ENCODE measurements at places on chromosomes 5 and 9.
A peak's percentile ranks its signal among the peaks of the same experiment; 100 is the strongest.

DNA sequence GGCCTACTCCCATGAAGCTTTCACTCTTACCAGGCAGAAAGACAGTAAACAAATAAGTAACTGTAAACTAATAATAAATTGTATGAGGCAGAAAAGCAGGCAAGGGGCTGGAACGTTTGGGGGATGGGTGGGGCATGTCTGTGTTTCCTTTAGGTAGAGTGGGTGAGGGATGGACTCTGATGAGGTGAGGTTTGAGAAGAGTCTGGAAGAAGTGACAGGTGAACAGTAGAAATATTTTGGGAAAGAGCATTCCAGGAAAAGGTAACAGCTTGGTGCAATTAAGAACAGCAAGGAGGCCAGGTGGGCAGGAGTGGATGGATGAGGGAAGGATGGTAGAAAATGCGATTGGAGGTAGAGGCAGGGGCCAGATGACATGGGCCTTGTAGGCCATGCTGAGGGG, 56.5 kb downstream of the PTTG1 start:
- no peak for DNase-seq

DNA sequence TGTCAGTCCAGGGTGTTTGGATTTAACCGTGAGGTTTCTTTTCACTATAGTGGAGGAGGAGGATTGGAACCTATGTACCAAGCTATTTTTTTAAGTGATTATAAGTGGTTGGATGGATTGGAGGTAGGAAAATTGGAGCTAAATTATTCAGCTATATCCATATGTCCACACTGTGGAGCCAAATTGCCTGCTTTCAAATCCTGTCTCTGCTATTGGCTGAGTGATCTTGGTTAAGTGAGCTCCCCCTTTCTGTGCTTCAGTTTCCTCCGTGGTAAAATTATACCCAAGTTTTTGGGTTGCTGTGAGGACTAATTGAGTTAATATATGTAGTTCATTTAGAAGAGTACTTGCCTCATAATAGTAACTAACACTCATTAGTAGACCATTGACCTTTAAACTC, 2.5 kb downstream of the CENPP start:
- no peak for DNase-seq

DNA sequence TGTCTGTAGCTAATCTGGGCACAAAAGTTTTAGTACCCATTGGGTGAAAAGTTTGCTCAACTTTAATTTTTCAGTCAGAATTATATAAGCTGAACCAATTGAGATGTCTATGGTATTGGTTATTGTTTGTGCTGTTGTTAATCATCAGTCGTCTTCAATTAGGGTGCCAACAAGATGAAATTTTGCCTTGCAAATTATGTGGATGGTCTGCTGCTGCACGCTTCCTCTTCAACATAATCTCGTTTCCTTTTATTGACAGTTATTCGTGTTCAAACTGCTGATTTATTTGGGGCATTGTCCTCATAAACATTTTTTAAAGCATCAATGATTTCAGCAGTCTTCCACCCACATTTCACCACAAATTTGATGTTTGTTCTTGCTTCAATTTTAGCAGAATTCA, 194.0 kb downstream of the HTR1A start:
- no peak for DNase-seq

GRCh38 chr5:120994112-120994511, 530.0 kb downstream of the PRR16 start:
- no peak for DNase-seq

- no peak for DNase-seq
Observed at GRCh38 chr9:105232207-105232606, 12.2 kb upstream of the SLC44A1 start.

DNA sequence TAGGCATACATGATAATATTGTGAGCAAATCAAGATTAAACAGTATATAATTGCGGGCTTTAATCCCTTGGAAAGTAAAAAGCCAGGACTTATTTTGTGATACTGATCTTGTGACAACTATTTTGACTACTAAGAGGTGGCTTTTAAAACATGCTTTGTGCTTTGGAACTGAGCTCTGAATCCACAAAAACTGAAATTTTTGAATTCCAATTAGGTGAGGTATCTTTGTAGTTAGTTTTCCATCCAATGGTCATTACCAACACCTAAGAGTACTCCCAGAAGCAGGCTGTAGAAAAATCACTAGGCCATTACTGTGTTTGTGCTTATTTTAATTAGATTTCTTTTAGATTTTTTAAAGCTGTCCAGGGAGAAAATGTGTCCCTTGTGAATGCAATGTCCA, 559.5 kb upstream of the WWC1 start:
- DNase-seq: no peak

- no peak for DNase-seq
Observed at GRCh38 chr5:111859031-111859430, 102.0 kb upstream of the NREP start.

GRCh38 chr9:15882328-15882727, 329.5 kb downstream of the CCDC171 start:
- DNase-seq: no peak

DNA sequence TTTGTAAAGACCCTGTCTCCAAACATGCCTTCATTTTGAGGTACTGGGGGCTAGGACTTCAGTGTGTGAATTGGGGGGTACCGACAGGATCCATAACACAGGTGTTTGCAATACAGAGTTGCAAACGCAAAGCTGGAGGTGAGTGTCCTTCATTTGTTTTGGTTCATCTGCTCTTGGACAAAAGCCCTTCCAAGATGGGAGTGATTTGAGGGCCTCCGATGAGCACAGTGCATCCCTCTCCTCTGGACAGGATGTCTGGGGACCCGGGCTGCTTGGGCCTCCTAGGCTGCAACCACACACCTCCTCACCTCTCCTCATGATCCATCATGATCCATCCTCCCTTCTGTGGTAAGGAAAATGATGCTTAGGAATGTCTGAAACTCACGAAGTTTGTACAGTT, 23.8 kb downstream of the FGD3 start:
- DNase-seq: no peak

- DNase-seq: no peak
Observed at GRCh38 chr9:81832571-81833285, 95.5 kb upstream of the SPATA31D4 start.

DNA sequence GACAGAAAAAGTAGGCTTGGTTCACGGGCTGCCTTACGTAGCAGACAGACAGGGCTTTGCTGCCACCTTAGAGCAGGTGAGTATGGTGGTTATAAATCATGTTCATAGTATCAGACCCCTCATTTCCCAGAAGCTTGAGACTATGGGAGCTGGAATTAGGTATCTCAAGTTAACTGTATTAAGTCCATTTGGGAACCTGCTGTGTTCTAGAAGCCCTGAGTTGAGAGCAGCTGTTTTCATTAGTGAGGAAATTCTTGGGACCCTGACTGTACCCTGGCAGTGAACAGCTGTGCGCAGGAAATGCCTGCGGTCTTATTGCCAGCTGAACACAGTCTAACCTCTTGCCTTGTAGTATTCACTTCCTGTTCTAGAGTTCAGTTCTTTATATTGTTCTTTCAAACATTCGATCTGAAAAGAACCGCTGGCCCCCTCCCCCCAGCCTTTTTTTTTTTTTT, 29.8 kb downstream of the UGCG start:
- peak; percentile 48 for DNase-seq

DNA sequence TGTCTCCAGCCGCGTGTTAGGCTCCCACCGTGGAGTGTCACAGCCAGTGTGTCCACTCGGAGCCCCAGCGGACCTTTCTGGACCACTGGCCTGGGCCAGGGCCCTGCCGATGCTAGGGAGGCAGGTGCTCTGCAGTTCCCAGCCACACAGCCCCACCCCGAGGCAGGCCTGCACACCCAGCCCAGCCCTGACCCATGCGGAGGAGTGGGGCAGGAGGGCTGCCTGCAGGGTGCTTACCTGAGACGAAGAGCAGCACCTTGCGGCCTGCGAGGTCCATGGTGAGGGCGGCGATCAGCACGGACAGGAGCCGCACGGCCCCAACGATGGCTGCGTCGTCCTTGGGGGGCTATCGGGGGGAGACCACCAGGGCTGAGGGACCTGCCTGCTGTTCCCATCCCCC, 5.2 kb downstream of the SLC2A6 start:
- no peak for DNase-seq

GRCh38 chr5:153224651-153225050, 265.8 kb upstream of the GRIA1 start:
- no peak for DNase-seq

- DNase-seq: no peak
Observed at GRCh38 chr5:110630350-110630749, 96.1 kb downstream of the TMEM232 start.

GRCh38 chr5:95350631-95351030, 40.5 kb upstream of the FAM81B start:
- no peak for DNase-seq

GRCh38 chr9:27654629-27655285, 81.5 kb upstream of the C9orf72 start:
- no peak for DNase-seq

DNA sequence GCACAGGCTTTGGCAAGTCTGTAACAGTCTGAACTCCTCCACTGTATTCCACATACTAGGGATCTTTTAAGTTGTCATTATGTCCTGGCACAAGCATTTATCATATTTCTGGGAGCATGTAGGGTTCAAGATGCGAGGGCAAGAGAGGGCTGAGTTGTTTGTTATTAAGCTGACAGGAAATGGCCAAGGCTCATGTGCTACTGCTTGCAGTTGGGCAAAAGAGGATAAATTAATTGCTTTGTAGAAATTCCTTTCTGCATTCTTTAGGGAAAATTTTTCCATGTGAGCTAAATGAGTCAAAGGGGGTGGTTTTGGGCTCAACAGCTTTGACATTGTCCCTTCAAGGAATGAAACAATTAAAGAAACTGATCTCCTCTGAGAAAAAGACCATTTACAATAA, 35.4 kb downstream of the DOCK8 start:
- DNase-seq: no peak

DNA sequence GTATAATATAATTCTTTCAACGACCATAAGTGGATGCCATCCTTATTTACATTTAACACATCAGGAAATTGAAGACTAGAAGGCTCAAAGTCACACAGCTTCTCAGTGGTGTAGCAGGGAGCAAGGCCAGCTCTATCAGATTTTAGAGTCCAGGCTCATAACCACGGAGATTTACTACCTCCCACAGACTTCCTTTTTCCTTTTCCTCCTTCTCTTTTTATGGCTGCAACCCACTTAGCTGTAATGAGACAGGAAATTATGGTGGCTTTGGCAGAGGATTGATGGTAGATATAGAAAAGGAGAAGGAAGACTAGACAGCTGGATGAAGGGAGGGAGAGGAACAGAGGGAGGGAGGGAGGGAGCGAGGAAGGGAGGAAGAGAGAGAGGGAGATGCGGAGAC, 47.4 kb downstream of the SPEF2 start:
- DNase-seq: no peak

DNA sequence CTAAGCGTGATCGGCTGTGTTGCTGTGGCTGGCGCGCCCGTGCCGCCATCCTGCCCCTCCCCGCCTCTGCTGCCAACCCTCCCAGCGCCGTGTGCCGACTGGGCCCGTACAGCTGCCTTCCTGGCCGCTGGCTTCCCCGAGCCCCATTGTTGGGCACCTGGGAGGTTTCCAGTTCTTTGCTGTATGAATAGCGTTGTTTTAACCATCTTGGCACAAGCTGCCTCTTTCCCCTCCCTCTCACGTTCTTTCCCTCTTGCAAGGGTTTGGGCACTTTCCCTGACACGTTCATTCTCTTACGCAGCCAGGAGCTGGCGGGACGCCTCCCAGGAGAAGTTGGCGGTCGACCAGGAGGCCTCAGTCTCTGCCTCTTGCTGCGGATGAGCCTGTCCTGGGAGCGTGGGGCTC, 43.1 kb upstream of the RXRA start:
- DNase-seq: peak; percentile 85

- DNase-seq: no peak
Observed at GRCh38 chr5:116381201-116381600, 193.4 kb downstream of the SEMA6A start.

DNA sequence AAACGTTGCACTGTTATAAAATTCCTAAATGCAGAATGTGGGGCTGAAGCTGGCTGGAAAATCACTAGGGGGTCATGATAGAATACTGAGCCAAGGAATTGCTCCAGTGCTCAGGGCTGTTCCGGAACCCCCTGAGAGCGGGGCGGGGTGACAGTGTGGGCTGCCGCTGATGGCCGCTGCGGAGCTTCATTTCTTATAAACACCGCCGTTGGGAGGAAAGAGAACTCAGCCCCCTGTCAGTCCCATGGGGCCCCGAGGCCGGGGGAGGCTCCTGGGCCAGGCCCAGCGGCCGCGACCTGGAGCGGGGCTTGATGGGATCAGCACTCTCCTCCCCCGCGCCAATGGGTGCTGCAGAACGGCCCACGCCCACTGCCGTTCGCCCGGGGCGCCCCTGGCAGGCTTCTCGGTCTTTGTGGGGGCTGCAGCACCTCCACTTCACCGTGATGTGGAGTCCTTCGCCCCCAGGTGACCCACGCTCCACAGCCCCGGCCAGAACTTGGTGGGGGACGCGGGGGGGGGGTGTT, 5.2 kb upstream of the IRF1 start:
- DNase-seq: peak; percentile 84

- no peak for DNase-seq
Observed at GRCh38 chr5:946720-947625, 54.3 kb downstream of the TRIP13 start.

DNA sequence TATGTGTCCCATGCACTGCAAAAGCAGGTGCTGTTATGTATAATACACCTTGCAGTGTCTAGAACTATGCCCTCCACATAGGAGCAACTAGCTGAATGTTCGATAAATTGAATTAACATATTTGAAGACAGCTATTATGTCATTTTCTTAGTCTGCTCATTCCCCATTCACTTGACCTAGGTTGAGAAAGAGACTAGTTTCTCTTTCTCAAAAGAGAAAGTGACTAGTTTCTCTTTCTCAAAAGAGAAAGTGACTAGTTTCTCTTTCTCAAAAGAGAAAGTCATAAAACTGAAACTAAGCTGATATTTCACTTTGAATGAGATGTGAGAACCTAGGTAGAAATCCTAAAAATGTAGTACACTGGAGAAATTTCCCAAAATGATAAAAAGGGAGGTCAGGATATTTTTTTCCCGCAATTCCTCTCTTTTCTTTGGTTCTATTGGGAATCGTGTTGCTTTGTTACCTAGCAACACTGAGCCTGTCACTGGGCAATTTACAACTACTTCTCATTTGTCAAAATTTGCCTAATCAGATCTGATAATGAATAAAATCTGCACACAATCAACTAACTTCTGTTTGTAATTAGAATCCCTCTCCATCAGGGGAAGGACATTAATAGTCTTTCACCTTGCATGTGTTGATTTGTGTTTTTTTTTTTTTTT, 132.0 kb upstream of the GRIA1 start:
- DNase-seq: no peak

DNA sequence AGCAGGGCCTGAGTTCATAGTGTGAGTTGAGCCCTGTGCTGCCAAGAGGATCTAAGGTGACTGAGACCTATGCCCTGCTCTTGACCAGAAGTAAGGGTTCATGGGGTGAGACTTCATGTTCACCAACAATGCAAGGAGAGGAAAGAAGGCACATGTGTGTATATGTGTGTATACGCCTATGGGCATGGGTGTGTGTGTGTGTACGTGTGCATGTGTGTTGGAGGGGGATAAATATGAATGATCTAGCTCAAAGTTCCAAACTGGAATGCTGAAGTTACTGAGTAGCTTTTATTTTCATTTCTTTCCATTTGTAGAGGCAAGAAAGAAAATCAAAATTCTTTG, 25.6 kb upstream of the HAND1 start:
- no peak for DNase-seq

- no peak for DNase-seq
Observed at GRCh38 chr9:19286634-19287188, 56.2 kb downstream of the DENND4C start.

GRCh38 chr5:172096207-172096940, 89.9 kb upstream of the FBXW11 start:
- DNase-seq: no peak

Data from tibial artery (tissue), 4 donors.